ENCODE measurements at places on chromosomes 13 and 19. TPM values are rescaled to one million over a fixed set of nuclear protein-coding genes. Genes with fewer than 3 reads are reported as not detected.

DNA sequence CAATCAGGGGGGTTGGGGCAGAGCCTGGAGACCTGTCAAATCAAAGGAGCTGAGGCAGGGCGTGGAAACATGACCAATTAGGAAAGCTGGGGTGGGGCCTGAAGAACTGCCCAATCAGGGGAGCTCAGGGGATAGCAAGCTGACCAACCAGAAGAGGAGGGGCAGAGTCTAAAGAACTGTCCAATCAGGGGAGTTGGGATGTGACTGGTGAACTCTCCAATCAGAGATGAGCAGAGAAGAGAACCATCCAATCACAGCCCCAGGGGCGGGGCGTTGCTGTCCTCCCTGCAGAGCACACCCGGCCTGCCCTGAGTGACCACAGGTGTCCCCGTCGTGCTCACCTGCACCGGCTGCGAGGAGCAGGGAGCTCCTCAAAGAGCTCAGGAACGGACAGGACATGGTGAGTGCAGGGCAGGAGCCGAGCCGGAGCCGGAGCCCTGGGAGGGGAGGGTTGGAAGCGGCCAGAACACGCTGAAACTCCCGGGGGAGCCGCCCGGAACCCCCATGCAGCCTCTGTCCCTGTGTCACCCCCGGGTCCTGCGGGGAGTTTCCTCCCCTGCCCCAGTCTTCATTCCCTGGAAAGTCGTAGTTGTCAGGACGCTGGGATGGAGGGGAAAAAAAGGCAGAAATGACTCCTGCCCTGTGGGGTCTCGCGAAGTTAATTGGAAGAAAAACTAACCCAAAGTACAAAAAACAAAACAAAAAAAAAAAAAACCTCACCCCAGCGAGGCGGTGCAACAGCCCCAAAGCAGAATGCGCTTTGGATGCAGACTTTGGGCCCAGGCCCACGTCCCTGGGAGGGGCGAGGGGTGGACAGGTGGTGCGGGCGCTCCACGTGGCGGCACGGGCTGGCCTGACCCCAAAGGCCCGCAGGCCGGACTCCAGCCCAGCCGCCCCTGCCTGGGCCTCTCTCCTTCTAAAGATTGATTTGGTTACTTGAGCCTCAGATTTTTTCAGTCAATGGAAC lies at the start of gene ZNF556:
TSS of gene ZNF556 (plus strand) at position 311 of the 967 bp plus-strand sequence. CDS start at position 398, 87 bp downstream.
- ATAC-seq = no peak

FGF14 gene
- total RNA-seq = 9.1 TPM

GPC5 gene
- total RNA-seq = 0.50 TPM

PTGIR gene
- total RNA-seq = not detected

DNA sequence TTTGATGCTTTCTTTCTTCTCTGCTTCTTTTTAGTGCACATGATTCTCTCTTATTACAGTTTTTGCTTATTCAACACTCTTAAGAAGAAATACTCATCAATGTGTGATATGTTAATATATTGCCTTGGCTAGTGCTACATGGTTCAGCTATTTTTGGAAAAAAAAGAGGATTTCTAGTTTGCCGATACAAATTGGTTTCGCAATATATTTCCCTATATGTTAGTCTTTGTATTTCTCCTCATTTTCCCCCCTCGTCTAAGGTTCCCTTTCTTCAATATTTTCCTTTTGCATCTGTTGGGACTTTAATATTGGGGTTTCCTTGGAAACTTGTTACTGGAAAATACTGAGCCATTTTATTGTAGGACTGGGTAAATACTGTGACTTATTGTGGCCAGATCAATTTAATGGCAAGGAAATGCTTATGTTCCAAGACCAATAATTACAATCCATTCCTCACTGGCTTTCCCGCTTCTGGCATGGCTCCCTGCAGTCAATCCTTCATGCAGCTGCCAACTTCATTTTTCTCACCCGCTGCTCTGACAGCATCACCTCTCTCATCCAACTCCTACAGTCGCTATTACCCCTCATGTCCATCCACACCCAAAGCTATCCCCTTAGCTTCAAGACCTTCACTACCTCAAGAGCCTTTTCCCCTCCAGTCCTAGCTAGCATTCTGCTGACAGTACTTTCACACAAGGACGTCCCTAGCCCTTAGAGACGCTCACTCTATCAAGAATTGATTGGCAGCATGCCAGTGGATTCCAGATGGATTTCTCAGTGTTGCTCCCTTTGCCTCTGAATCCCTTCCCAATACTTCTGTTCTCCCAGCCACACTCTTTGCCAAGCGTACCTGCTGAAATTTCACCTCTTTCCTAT lies 280.1 kb upstream of the TMTC4 start:
- no peak for ATAC-seq

TSHZ3 gene
- total RNA-seq = 3.7 TPM

DNA sequence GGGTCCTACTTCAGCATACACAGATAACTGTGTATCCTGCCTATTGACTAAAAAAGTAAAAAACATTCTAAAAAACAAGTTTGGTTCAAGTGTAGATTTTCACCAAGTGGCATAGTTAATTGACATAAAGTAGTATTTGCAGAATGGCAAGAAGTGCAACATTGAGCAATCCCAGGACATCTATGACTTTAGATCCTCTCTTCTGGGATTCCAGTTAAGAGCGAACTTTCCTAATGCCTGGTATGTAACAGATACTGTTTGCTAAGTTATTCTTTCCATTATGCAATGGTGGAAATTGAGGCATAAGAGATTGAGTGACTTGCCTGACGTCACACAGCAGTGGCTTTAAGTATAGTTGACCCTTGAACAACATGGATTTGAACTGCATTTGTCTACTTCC lies 96.1 kb downstream of the ZMYM2 start:
- ATAC-seq = no peak

DNA sequence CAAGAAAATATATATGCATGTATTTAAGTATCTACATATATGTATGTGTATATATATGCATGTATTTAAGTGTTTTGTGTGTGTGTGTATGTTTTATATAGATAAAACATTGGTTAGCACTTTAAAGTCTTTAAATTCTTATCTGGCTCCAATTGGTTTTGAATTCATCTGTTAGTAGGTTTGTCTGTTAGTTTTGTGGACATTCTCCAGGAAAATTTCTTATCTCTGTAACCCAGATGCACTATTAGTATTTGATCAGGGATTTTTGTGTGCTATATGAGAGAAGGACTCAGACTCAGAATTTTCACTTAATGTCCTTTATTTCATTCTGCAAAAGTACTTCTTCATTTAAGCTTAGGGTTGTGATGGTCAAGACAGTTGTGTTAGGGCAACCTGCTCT lies 103.1 kb downstream of the ITGBL1 start:
- no peak for ATAC-seq

DNA sequence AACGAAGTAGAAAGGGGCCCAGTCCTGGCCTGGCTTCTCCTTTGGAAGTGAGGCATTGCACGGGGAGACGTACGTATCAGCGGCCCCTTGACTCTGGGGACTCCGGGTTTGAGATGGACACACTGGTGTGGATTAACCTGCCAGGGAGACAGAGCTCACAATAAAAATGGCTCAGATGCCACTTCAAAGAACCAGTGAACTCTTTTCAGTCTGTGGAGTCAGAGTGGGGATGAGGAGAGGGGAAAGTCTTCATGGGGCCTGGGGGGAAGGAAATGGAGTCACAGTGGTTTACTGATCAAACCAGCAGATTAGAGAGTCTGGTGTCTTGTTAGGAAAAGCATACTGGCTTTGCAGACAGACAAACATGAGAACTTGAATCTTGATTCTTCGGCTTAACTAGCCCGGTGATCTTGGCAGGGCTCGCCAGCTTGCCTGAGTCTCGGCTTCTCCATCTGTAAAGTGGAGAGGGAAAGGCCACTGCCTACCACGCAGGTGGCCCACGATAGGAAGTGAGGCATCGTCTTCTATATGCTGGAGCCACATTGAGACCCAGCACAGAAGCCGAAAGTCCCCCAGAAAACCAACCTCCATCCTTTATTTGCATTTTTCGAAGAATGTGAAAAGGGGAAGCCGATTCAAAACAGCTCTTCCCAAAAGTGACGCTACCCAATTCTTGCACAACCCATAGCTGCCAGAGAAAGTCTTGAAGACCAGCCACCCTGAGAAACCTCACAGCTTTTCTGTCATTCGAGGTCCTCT lies at the start of gene FFAR1:
TSS of gene FFAR1 (plus strand) at position 732 of the 759 bp plus-strand sequence. CDS start 3,650 bp downstream, outside the sequence.
- ATAC-seq = no peak

GRCh38 chr13:27375686-27376326 lies 48.6 kb upstream of the GTF3A start:
- ATAC-seq = no peak

IGSF23 gene
- total RNA-seq = 0.38 TPM

DNA sequence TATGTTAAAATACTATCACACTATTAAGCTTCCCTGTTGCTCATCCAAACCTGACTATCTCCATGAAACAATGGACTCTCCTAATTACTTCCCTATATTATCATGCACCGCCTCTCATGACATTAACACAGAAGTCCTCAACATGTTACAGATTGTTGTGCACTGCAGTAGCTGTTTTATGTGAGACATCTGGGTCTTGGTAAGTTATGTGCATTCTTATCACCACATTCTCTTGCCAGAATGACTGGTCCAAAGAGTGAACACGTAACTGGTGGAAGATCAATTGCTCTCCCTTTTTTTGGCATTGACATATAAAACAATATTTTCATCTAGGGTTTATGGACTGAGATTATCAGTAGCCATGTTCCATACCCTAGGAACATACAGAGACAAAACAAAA lies 59.4 kb downstream of the POSTN start:
- ATAC-seq = no peak

GRCh38 chr13:84542348-84542747 lies 660.1 kb upstream of the SLITRK1 start:
- no peak for ATAC-seq

GRCh38 chr19:8576273-8576993 lies 809 bp downstream of the MYO1F start:
- no peak for ATAC-seq

GRCh38 chr19:19064098-19064722 lies 416 bp downstream of the SLC25A42 start:
- ATAC-seq = peak; percentile 31

NLRP12 gene
- total RNA-seq = 1.5 TPM

- ATAC-seq = no peak
Measured at GRCh38 chr13:71602344-71602743, 264.7 kb downstream of the DACH1 start.

NOTCH3 gene
- total RNA-seq = 17.0 TPM

GRCh38 chr13:110331362-110331761 lies 24.3 kb downstream of the COL4A2 start:
- no peak for ATAC-seq

CGB3 gene
- not detected for total RNA-seq

ZNF681 gene
- total RNA-seq = not detected

RPS28 gene
- 997 TPM for total RNA-seq

DNA sequence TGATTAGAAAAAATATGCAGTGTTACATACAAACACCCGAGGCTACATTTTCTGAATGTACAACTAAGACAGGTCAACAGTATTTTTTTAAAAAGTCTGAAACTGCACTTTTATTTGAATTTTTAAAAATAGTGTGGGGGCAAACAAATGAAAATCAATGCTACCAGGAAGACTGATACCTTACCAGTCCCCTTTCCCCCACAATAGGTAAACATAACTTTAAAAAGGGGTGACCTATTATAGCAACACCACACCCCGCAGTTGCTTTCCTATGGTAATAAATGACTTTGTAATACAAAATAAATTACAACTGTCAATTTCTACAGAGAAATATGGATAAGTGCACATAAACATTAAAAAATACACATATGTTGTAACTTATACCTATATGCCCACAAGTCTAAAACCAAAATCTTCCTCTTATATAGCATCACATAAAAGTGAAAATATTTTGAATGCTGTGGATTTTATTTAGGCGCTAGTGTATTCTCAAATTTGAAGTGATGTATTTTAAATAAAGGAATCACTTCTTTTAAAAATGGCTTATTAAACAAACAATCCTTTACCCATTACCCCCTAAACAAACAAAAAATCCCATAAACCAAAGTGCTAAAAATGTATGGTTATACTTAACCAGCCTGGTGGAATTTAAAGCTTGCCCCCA lies 63.1 kb downstream of the KCNRG start:
- ATAC-seq = no peak

RLN3 gene
- not detected for total RNA-seq

DNA sequence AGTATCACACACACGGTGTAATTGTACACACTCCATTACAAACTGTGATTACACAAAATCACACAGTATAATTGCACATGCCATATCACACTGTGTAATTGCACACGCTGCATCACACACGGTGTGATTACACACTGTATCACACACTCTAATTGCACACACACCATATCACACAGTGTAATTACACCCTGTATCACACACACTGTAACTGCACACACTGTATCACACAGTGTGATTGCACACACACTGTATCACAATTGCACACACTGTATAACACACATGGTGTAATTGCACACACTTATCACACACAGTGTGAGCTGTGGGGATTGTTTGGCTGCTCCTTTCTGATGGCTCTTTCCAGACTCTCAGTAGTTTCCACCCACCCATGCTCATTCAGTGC lies 162.6 kb upstream of the SGCG start:
- ATAC-seq = no peak

DNA sequence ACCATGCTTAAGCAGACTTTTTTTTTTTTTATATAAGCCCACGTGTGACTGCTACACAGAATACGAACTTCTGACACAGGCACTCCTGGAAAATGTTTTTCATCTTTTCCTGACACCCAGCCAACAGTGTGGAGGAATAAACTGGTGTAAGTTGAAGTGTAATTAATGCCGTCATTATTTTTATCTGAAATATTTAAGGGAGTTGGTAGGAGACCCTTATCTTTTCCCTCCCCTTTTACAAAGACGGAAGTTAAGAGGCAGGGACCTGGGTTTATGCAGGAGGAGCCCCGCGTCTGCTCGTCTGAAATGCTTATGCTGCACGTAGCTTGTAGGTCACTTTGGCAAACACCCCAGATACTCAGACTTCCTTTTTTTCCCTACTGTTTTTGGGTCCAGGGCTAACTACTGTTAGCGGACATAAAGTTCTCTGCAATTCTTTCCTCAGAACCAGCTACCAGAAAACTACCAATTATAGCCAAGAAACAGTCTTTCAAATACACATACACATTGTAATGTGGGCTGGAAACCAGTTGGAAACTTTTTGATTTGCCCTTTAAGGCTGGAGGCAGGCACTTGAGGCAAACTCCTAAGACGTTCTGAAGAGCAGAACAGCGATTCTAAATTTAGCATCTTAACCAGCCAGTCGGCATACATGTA lies 50.8 kb downstream of the EFNB2 start:
- ATAC-seq = no peak

CGB5 gene
- not detected for total RNA-seq

TDRD3 gene
- total RNA-seq = 27.2 TPM

DNA sequence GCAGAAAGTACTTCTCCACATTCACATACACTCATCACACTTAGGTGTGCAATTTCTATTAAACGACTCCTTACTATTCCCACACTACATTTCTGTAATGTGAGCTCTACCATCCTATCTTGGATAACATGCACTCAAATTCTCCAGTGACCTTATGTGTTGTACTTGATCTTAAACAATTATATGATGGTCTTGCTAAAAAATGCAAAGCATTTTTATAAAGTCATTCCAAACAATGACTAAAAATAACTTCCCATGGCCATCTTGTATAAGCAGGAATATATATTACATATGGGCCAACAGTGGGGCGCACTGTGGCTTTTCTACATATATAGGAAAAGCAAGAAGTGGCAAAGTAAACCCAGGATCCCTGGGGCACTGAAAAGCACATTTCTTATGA lies 155.5 kb downstream of the FLT1 start:
- ATAC-seq = no peak

SIGLEC5 gene
- not detected for total RNA-seq
